Activated CD4-positive, alpha-beta T cell treated with anti-CD3 and anti-CD28 coated beads, Interleukin-2, amount 50 U/mL, for 48 hours (primary cell): ENCODE measurements at places on chromosomes 3 and 15.
A peak's percentile ranks its signal among the peaks of the same experiment; 100 is the strongest.

DNA sequence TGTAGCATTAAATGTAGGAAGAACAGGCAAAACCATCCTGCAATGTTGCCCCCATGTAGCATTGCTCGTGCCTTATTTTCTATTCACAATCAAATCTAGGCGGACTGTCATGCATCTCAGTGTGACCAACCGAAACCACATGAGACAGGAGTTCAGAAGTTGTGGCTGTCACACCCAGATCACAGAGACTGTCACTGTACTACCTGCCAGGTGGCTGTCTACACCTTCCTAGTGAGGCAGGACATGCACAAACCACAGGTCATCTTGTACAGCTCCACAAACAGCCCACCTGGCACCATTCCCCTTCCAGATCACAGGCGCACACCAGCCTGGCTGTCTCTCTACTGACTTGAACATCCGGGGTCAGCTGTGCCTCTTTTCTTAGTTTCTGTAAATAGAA, 392.8 kb downstream of the OCA2 start:
- DNase-seq: no peak

DNA sequence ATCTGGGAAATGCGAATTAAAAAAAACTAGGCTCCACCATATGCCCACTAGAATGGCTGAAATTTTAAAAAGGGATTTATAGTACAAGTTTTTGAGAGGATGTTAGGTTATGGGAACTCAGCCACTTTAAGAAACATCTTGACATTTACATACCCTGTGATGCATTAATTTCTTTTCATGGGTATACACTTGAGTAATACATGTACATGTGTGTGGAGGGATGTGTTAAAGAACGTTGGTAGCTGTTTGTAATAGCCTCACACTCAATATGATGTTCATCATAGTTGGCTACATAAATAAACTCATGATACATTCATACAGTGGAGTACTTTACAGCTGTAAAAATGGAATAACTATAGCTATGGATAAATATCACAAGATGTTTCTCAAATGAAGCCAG, 40.9 kb downstream of the MEF2A start:
- DNase-seq: no peak

DNA sequence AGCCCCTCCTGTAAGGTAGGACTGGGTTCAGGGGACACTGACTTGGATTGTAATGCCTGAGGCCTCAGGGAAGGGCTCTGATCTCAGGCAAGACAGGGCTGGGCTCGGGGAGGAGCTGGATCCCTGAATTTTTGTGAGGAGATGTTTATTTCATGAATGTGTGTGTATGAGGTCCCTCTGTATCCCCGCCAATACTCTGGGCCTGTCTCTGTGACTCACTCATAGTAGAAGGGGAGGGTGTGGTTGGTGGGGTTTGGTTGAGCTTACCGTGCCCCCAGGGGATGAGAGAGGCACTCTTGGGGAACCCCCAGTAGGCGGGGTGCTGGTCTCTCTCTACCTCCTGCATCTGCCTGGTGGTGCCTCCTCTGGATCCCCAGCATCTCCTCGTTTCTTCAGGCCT, 28.1 kb downstream of the RPSA start:
- DNase-seq: no peak

DNA sequence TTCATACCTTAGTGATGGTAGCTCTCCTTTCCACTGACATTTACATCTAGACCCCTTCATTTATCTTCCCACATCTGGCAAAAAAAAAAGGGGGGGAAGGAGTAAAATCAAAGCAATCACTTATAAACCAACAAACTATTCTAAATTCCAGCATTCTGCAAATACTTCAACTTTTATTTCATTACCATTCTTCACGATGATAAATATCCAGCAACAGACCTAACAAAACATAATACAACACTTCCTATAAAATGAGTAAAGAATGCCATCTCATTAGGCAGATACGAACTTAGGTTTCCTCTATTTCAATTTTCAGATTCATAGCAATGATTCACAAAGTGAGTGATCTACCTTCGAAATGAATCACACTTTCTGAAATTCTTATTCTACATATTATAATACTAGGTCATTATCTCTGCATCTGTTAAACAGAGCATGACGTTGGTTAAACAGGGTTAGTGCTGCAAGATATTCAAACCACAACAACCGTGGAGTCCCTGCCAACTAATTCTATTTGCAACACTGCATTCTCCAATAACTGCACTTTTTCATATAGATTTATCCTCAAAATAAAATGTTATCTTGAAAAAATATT, at the start of gene LRRFIP2:
Gene LRRFIP2, minus strand, starts transcription at position 51 of the 595 bp plus-strand sequence. CDS start 25,599 bp downstream, outside the sequence.
- peak; percentile 10 for DNase-seq

GRCh38 chr3:168216851-168217250, 121.1 kb upstream of the GOLIM4 start:
- no peak for DNase-seq

DNA sequence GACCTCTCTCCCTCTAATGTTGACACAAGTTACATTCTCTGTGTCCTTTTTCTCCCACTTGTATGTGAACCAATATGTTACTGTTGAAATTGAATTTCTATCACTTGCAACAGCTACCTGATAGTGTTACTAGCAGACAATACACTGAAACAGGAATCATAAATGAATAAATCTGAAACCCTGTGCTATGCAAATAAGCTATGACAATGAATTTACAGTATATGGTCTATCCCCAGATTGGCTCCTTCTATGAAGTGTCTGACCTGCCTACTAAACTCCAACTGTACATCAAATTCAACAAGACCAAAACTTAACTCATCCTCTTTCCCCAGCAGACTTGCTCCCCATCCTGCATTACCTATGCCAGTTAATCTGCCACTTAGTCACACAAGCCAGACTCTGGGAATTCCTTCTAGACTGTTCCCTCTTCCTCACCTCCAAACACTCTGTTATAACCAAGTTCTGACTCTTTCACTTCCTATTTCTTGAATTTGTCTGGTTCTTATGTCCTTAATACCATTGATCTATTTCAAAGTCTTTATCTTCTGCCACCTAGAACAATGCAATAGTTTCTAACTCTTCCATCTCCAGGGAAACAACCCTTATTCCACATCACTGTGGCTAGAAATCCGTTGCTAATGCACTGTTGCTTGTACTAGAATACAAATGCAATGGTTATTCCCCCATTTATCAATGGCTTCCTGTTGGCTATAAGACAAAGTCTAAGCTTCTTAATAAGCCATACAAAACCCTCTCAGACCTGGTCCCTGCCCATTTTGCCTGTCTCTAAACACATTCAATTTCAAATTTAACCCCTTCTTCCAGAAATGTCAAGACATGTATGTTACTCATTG, 13.4 kb upstream of the ZNF639 start:
- DNase-seq: no peak

DNA sequence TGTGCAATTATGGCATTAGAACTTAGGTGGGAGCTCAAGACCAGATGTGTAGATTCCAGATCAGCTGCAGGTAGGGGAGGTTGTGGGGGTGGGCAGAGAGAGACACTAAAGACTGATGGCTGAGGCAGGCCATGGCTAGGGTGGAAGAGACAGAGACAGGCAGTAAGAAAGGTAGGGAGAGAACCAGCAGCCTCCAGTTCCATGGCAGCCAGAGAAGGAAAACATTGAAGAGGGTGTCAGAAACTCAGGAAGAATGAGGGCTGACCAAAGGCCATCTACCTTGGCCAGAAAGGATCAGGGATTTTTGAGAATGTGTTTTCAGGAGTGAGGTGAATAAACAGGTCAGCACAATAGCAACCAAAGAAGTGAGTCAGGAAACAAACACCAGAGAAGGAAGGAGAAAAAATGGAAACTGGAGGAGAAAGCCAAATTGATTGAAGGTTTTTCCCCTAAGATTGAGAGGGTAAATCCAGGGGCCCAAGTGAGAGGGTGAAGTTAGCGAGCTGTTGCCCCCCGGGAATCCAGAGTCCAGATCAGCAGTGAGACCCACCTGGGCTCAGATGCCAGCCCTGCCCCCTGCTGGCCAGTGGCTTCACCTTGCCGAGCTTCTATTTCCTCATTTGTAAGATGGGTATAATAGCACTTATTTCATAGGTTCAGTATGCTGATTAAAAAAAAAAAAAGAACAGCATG, 41.0 kb downstream of the ABHD2 start:
- DNase-seq: peak; percentile 62

DNA sequence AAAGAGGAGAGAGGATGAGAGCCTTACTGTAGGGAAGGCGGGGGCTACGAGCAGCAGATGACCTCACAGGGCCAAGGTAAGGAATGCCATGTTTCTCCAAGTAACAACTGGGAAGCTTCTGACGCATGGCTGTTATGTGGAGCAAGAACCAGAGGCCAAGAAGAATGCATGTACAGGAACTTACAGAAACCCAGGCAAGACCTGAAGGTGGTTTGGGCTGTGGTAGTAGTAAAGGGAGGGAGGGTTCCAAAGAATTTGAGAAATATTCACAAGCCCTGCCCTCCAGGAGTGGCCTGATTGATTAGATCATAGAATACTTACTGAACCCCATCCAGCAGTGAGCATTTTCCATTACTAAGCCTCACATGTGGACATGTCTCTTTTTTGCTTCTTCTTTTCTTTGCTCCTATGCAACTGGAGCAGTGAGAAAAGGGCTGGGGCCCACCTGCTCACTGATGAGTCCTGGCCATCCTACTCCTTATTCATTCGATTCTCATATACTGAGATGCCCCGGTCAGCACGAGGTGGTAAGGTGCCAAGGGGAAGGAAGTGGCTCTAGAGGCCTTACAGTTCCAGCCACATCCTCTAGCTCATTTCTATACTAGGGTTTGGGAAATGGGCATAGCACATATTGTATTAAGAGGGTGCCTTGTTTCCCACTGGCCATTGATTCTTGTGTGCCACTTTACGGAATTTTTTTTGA, 8.3 kb upstream of the SLC12A8 start:
- DNase-seq: no peak
